T-helper 2 cell (primary cell): ENCODE measurements at places on chromosomes 2 and 18.

DNA sequence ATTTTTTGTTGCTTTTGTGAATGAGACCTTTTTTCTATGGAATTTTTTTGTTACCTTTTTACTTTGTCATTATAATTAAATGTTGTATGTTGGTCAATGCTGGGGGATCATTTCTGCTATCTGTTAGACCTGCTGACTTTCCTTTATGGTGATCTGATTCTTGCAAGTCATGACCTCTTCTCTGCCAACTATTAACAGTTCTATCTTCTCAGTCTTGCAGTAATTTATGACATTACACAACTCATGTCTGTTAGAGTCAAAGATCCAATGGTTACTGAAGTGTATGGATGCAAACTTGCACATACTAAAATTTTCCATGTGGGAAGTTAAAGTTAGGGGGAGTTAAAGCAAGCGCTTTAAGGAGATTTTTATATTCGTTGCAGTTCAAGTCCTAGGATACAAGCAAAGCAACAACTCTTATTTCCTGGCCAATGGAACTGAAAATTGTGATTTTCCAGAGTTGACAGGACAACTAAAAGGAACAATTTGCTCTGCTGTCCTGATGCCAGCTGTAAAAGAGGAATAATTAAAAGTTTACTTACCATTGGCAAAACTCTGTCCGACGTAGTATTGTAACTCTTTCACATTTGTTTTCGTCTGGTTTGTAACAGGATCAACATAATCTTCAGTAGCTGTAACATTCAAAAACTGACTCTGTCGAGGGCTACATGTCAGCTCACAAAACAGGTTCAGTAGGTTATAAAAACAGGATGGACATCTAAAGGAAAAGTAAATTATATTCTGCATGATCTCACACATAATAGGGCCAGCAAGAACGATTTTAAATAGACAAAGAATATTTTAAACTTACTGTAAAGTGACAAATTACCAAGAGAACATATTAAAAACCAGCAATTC is 17.8 kb downstream of the NPC1 start:
- no peak for DNase-seq

DNA sequence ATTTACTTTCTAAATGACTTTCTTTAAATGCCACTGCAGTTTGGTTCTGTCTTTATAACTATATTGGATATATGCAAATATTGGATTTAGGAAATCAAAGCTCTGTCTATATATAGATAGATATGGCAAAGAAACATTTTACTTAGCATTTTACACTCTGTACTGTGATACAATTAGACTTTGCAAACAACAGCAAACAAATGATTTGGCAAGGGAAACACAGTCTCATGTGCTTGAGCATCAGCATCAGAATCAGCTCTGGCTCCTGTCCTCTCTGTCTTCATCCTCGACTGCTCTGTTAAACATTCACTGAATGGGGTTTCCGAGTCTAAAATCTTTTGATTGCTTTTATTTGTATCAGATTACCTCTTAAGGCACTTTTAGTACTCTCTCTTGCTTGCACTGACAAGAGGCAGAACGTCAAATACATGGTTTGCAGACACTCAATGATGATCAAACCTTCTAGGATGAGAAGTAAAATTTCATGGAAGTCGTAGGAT is 176.8 kb upstream of the LRP1B start:
- no peak for DNase-seq

DNA sequence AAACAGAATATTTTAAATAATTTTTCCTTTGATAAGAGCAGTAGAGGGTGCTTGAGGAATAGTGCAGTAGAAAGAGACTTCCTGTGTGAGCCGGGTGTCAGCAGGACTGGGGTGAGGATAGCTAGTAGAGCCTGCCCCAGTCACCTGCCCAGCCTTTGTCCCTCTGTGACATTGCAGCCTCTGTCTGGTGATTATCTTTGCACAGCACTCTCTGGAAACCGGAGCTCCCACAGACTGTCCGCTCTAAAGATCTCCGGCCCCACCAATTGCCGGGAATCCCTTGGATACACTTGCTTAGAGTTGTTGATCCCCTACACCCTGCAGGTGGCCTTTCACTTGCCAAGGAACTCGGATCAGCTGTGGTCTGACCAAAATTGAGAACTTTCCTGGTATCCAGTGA is 1081.3 kb upstream of the TMEFF2 start:
- no peak for DNase-seq

DNA sequence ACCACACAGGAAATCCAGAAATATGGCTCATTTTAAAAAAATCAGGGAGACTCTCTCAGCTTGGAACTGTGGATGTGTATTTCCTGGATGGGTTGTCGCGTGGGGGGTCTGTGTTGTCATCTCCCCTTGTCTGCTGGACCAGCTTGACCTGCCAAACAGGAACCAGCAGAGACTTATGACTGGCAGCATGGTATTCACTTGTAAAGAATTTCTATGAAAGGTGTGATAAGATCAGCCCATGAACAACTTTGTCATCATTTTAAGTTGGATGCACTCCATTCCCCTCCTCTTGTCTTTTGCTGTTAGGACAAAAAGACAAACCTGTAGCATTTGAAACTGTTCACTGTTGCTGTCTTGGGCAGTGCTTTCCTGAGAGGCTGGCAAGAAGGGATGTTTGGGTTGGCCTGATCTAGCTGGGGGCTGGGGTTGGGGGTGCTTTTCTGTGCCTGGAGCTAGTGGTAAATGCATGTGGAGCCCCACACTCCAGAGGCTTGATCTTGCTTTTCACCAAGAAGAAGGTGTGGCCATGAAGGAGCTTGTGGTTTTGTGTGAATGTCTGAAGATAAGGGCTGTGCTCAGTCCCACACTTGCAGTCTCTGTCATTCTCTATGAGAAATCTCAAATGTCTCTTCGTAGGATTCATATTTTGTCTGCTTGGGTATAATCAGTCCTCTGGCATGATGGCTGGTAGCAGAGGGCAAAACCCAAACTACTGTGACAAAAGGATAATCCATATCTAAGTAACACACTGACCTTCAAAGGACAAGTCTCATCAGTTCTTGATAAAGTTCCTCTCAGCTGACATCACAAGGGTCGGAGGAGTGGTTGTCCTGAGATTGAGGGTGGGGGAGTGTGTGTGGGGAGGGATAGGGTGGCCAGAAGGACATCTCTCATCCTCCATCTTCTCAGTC is 39.0 kb downstream of the RALB start:
- DNase-seq = no peak

DNA sequence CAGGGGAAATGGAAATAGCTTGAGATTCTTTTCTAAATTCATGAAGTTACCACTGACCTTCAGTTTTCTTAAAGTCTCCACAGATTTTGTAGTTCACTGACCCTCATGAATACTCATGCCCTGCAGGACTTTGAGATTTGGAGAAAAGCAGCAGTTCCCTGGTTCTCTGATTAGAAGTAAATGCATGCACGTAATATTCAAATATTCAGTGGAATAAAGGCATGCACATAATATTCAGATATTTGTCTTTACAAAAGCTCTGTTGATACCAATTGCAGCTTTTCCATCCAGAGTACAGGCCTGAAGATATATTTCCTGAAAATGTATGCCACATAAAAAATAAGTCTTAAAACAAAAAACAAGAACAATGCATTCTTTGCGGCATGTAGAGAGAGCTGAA is 219.8 kb downstream of the ADCYAP1 start:
- no peak for DNase-seq
